ENCODE measurements at places on chromosomes 4 and X.

- peak; percentile 29 for DNase-seq
Measured at GRCh38 chr4:3657902-3658529, 108.2 kb upstream of the ADRA2C start.

- peak; percentile 11 for DNase-seq
Measured at GRCh38 chrX:21873063-21873775, 17.4 kb downstream of the YY2 start.

- DNase-seq, result no peak
Measured at GRCh38 chr4:7661846-7662506, 227.2 kb upstream of the PSAPL1 start.

- DNase-seq, result peak; percentile 45
Measured at GRCh38 chrX:140507982-140508305, 3.1 kb upstream of the SOX3 start.

DNA sequence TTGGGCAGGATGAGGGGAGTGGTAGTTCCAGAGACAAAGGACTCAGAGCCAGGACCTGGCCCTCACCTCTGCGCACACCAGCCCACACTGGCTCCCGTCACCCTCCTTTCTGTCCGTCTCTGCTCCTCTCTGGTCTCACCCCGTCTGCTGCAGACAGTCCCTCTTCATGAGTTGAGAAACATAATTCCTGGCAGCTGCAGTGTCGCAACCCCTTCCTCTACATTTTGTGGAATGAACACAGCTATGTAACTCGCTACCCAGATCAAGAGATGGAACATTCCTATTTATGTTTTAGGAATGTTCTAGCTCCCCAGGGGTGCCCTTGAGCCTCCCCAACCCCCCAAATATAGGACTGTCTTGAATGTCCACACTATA lies 59.3 kb downstream of the SHROOM2 start:
- DNase-seq, result peak; percentile 70

DNA sequence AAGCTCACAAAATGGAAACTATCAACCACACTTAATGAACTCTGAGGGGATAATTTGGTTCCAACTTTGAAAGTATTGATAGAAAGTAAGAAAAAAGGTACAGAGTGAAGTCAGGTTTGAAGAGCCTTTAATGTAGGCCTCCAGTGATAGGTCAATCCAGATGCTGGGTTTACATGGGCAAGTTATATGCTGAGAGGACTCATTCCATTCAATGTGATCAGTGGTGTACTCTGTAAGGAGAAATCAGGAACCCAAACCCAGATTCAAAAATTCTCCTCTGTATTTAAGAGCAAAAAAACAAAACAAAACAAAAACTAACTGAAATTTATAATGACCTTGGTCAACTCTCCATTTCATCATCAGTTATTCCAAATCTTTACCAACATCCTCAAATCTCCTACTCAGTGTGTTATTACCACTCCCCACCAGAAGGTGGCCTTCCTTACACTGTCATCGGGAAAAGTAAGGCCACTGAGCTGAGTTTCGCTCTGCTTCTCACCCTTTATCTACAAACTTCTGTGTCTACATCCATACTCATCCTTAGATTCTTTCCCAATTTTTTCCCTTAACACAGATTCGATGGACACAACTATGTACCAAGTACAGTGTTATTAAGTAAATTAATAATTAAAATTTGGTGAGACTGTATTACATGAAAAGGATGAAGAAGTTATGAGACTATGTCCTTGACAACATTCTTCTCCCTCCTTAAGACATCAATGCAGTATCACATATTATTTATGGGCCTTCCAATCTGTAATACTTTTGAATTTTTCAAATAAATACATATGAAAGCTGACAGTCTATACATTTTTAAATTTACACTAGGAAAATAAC lies 88.3 kb downstream of the ZAR1 start:
- peak; percentile 80 for DNase-seq

GRCh38 chr4:163681208-163681821 lies 186.8 kb downstream of the TMA16 start:
- no peak for DNase-seq

GRCh38 chr4:169361756-169362155 lies 91.0 kb upstream of the SH3RF1 start:
- no peak for DNase-seq

DNA sequence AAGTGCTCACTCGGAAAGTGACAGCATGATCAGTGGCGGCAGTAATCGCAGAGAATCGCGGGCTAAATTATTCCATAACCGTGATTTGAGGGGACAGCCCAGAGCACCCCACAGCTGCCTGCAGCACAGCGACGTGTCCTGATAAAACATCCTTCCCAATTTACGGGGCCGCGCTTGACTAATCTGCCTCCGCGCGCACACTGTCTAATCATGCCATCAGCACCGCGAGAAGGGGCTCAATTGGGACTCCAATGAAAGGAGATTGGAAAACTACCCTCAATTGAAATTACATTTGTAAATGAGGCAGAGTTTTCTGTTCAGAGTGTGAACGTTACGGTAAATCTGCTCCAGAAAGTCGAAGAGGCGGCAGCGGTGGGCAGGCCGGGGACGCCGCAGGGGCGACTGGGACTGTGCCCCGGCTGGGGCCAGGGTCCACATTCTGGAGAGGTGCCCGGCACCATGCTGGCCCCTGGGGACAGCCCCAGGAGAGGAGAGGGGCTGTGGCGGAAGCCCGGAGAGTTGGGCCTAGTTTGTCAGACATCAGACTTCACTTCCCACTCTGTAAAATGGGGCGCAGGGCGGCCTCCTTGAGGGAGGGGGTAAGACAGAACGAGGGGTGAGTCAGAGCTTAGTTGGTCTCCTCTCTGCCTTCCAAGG lies 107.7 kb downstream of the FAM53A start:
- no peak for DNase-seq

GRCh38 chr4:84894621-84895020 lies 71.9 kb downstream of the WDFY3 start:
- DNase-seq, result peak; percentile 48

GRCh38 chrX:53544936-53545335 lies 110.8 kb upstream of the HSD17B10 start:
- DNase-seq, result no peak

DNA sequence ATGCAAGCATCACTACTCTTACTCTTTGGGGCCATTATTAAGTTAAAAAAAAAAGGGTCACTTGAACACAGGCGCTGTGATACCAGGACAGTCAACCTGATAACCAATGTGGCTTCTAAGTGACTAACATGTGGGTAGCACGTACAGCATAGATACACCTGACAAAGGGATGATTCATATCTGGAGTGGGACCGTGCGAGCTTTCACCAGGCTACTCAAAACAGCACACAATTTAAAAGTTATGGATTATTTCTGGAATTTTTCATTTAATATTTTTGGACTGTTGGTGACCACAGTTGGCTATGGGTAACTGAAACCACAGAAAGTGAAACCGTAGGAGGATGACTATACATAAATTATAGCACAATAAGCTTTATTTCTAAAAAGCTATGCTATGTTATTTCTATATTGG lies 113.8 kb upstream of the STIM2 start:
- DNase-seq, result no peak

GRCh38 chrX:34972206-34972605 lies 29.6 kb downstream of the FAM47B start:
- no peak for DNase-seq

GRCh38 chrX:49272421-49272820 lies 2.8 kb downstream of the PPP1R3F start:
- no peak for DNase-seq

DNA sequence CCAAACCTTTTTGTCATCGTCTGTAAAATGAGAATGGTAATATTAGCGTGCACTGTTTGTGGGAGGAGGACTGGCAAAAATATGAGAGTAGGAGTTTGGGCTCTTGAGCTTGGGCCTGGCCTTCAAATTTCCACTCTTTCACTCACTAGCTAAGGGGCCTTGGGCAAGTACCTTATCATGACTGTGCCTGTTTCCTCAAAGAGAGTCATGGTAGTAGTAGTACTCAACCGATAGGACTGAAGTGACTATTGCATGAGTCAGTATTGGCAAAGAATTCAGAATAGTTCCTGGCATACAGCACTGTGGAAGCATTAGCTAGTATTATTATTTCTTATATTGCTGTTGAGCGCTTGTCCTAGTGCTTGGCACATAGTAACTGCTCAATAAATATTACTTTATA lies 16.0 kb upstream of the RBM3 start:
- no peak for DNase-seq

DNA sequence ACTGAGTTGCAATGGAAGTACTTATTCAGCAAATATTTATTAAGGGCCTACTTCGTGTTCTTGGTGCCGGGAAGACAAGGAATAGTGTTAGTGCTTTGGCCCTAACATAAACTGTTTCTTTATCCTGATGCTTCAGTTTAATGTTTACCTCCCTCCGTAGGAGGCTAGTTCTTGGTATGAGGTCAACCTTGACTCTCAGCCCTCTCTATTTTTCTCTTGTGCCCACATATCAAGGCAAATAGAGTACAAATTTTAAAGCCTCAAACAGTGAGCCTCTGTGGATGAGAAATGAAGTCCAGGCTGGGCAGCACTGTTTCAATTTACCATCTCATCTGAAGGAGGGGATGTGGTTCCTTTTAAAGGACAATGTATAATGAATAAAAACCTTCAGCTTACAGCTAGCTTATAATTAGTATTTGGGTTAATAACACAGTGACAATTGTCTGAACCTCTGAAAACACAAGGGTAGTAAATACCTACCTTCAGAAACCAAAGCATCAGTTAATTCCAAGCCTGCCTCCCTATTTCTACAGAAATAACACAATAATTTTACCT lies 68.5 kb downstream of the SH3RF1 start:
- DNase-seq, result no peak

- no peak for DNase-seq
Measured at GRCh38 chrX:101411984-101412383, 4.0 kb downstream of the HNRNPH2 start.

DNA sequence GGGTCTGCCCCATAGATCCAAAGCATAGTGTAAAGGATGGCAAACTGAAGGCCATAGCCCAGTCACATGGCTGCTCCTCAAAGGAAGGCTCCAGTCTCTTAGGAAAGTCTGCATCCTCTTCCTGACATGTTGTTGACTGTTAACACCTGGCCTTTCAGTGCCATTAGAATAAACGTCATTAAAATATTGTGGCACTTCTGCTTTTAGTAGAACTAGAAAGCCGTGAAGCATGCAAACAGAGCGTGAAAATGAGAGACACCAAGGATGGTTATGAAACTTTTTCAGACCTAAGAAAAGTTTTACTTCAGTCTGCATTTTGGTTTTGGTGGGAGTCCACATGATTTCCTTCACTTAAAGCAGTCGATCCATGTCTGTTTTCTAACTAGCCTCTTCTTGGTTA lies 41.1 kb upstream of the AFF2 start:
- DNase-seq, result no peak

GRCh38 chr4:1293531-1293941 lies 3.8 kb downstream of the MAEA start:
- no peak for DNase-seq

DNA sequence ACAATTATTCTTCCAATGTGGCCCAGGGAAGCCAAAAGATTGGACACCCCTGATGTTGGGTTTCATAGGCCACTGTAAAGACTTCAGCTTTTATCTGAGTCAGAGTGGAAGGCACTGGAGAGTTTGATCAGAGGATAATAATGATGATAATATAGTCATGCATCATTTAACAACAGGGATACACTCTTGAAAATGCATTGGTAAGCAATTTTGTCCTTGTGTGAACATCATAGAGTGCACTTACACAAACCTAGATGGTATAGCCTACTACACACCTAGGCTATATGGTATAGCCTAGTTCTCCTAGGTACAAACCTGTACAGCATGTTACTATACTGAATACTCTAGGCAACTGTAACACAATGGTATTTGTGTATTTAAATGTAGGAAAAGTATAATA lies 70.5 kb downstream of the COQ2 start:
- DNase-seq, result no peak

GRCh38 chrX:4656419-4656818 lies 943.0 kb upstream of the PRKX start:
- no peak for DNase-seq

GRCh38 chrX:86171366-86171765 lies 23.1 kb downstream of the DACH2 start:
- DNase-seq, result no peak

DNA sequence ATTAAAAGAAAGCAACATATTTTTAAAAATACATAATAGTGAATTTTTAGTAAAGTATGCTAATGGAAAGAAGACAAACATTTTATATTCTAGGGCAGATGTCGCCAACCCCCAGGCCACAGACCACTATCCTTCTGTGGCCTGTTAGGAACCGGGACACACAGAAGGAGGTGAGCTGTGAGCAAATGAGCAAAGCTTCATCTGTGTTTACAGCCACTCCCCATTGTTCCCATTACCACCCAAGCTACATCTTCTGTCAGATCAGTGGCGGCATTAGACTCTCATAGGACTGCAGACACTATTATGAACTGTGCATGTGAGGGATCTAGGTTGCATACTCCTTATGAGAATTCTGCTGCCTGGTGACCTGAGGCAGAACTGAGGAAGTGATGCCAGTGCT lies 37.0 kb upstream of the FAT4 start:
- no peak for DNase-seq

DNA sequence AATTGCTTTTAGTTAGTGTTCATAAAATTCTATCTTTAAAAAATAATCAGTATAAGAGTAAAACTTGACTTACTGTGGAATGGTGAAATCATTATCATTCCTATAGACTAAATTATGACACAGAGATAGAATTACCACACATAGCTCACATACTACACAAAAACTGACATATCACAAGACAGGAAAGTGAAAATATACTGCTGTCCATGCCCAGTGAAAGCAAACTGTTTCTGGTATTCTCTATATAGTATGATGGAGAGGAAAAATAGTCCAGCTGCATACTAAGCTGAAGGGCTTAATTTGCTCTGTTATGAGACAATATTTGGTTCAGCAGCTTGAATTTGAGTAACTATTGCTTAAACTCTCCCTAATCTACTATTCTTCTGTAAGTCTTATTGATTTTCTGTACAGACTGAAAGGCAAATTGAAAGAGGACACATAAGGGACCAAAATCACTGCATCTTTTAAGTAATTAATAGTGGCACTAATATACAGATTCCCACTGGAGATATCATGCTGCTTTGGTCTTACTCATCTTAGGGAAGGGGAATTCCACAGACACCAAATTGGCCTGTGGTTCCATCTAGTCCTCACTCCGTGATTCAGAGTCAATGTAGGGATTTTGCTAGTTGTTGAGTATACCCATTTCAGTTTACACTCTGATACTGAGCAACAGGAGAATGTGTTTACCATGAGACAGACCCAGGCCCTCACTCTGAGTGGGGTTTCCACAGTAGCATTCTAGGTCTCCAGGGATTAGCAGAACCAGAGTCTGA lies 47.4 kb upstream of the AGA start:
- no peak for DNase-seq

- DNase-seq, result no peak
Measured at GRCh38 chr4:83546786-83547185, 10.9 kb downstream of the GPAT3 start.

DNA sequence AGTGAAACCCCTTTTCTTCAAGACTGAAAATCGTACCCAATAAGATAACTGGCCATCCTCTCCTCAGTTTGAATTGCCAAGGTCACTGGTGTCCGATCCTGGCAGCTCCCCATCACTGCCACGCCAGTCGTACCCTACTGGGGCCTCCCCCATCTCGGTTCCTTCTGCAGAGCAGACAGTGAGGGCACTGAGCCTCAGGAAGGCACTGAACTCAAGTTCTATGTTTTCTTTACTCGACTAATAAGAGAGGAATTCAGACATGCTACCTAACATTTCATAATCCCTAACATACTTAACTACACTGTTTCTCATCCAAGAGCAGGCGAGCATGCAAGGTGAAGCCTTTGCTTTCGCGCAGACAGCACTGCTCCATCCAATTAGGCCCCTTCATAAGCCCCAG lies 23.4 kb downstream of the ZFYVE28 start:
- no peak for DNase-seq
